Activated T-cell treated with anti-CD3 and anti-CD28 coated beads, Interleukin-2, amount 50 U/mL, for 72 hours (primary cell): ENCODE measurements at places on chromosomes 4 and X.
A peak's percentile ranks its signal among the peaks of the same experiment; 100 is the strongest.

DNA sequence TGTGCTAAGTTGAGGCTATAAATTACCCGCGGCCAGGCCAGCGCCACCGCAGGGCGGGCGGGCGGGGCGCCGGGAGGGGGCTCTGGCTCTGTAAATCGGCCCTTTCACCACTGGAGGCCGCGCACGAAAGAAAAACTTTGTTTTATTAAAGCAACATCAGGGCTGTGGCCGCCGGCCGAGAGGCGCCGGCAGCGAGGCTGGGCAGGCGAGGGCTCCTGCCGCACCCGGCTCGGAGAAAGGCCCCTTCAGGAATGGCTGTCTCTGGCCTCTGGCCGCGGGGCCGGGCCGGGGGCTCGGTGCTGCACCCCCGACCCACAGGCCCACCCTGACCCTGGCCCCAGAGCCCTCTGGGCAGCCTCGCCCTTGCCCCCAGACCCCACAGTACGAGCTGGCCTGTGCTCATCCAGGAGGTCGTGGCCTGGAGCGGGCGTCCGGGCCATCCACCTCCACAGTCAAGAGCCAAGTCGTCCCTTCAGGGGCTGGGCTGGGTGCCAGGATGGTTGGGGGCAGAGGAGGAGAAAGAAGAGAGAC lies 29.5 kb upstream of the FGFR3 start:
- DNase-seq = no peak

DNA sequence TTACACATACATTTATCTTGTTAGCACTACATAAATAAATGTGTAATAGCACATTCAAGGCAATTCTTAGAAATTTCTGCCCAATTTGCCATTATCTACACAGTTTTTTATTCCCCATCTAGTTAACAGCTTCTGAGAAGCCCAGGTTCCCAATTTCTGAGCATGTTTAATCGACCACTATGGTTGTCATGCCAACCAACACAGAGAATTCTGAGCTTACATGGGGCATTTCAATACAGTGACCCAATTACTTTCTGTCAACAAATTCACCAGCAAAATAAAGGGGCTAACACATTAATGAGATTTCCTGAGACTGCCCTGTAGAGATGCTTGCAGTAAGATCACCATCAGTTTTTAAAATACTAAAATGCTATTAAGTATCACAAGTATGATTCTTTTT lies 22.0 kb downstream of the GPM6A start:
- no peak for DNase-seq

DNA sequence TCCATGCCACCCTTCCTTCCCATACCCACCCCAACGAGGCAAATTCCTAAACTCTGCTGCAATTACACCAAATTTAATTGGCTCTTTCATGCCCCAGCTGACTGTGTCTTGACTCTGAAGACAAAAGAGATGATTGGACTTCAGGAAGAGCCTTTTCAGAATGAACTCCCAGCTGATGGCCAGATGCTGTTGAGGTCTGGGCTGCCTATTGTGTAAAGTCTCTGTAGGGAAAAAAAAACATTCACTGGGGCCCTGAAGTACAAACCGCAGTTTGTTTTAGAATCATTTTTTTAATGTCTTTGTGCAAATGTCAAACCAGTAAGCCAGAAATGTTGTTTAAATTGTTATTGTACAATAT lies 174.8 kb downstream of the HHIP start:
- no peak for DNase-seq

- DNase-seq = no peak
Measured at GRCh38 chrX:23857363-23857762, 50.4 kb downstream of the APOO start.

DNA sequence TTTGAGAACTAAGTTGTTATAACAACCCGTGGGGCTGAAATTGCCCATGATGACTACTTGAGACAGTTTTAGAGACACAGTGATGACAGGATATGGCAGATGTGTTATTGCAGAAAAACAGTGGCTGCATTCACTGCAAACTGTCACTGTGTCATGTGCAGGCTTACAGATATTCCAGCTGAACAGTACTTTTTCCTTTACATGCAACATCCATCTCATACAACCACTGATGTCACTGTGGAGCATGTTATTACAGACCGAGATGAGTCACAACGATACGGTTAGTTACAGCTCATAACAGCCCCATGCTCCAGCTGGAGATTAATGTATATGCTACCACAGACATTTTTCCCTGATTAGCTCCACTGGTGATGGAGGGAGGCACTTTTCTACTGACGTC lies 207.4 kb downstream of the TMA16 start:
- DNase-seq = no peak

DNA sequence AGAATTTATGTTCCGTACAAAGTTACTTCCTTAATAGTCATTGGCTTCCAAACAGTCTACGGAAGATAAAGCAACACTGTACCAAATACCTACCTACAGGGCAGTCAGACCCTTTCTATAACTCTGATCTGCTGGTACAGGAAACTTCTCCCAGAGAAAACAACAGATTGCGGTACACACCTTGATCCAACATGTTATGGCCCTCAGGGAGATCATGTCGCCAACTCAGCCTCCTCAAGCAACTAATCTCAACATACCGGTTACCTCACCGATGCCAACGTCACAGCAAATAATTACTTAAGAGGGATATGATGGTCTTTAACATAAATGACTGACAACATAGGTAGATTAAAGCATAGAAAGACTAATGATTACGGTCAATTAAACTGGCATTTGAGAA lies 70.4 kb downstream of the RFC1 start:
- DNase-seq = no peak

- DNase-seq = no peak
Measured at GRCh38 chr4:45741897-45742296, 382.0 kb downstream of the GABRG1 start.

DNA sequence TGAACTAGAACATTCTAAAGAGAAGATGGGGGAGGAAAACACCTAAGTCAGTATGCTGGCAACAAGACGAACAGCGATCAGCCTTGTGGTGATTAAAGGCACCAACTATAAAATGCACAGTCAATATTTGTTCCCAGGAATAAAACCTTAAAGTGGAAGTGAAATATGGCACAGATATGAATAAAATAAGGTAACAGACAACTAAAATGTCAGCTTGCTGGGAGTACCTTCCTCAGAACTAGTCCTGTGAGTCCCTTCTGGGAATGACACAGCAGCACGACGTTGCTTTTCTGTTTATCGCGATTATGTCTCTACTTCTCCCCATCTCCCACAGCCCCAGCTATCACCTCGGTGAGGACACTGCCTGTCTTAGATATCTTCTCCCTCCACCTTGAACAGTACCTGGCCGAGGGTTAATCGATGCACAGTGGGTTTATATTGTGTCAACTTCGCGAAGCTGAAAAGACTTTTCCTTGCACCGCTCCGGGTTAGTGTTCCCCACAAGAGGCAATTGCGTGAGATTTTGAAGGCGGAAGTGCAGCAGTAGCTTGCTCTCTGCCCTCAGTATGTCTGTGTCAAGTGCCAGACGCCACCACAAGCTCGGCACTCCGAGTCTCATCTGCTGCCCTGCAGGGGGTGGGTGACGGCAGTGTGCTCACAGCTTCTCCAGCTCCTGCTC lies 17.4 kb downstream of the MTNR1A start:
- no peak for DNase-seq

GRCh38 chr4:38664706-38665401 lies 855 bp downstream of the KLF3 start:
- peak; percentile 38 for DNase-seq

- no peak for DNase-seq
Measured at GRCh38 chrX:134002921-134003615, 17.7 kb upstream of the GPC3 start.

GRCh38 chr4:148375584-148375983 lies 66.6 kb downstream of the NR3C2 start:
- no peak for DNase-seq

GRCh38 chr4:120826449-120826848 lies 96.1 kb downstream of the PRDM5 start:
- DNase-seq = no peak

- DNase-seq = no peak
Measured at GRCh38 chr4:98406819-98407218, 145.6 kb downstream of the RAP1GDS1 start.

GRCh38 chrX:2691543-2692220 lies 587 bp downstream of the CD99 start:
- no peak for DNase-seq

DNA sequence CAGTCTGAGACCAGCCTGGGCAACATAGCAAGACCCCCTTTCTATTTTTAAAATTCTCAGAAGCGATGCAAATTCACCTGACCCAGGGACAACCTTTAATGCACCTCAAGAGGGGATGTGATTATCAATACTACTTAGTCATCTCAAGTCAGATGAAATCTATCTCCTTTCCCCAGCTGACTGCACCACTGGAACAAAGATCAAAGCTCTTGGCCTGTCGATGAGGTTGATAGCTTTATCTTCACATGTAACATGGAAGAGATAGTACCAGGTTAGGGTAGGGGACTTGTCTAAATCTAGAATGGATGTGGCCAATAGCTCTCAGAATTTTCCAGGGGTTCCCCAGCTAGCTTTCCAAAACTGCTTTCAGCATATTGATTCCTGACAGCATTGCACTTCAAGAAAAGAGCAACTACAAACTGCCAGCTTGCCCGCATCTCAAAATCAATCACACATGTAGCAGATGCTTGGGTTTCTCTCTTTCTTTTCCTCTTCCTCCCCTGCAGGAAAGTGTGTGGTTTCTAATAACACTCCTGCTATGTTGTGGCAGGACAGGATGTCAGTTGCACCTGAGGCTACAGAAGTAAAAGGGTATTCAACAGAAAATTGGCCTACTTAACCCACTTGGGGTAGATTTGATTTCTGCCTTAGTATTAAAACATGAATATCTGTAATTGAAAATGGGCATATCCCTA lies 12.2 kb upstream of the TMEM164 start:
- no peak for DNase-seq

- DNase-seq = no peak
Measured at GRCh38 chrX:136823175-136823574, 42.4 kb upstream of the ARHGEF6 start.

DNA sequence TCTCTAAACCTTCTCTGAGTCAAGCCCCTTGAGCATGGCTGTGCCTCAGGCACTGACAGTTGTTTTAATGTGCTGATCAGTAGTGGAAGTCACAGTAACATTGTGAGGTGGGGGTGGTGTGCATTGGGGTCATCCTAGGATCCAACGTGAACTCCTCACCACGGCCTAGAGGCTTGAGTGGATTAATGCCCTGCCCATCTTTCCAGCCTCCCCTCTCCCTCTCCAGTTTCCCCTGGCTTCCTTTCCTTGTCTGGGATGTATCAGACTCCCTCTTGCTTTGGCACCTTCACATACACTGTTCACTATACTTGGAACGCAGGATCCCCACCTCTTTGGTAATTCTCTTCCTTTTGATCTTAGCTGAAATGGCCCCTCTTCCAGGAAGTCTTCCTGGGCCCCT lies 13.3 kb upstream of the PJA1 start:
- DNase-seq = no peak
